Fibroblast of lung (primary cell): ENCODE measurements at places on chromosomes 2 and 18.
A peak's percentile ranks its signal among the peaks of the same experiment; 100 is the strongest.

DNA sequence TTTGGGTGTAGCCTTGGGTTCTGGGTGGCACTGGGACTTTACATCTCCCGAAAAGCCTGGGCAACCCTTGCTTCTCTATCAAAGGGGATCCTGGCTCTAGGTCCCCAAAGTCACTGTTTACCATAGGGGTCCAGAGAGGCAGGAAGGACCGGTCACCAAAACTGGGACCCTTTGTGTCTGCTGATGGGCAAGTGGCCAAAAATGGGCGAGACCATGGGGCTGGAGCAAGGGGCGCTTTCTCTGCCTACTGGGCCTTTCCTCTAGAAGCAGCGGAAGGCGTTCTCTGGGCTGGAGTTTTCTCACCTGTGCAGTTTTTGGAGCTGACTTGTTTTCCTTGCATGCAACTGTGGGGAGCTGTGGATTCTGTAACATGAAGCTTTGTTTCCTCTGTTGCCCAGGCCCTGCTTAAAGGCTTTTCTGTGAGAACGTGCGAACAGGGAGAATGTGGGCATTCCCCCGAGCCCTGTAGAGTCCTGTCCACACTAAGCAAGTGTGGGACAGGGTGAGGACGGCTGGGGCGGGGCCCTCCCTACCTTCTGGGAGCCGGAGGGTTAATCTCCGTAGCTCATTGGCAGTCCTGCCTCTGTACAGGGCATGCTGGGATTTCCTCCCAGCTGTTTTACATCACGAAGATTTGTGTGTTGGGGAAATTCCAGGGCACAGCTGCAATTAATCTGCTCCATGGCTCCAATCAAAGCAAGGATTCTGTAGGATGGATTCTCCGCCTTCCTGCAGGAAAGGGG is 50.2 kb downstream of the TGOLN2 start:
- peak; percentile 78 for DNase-seq

DNA sequence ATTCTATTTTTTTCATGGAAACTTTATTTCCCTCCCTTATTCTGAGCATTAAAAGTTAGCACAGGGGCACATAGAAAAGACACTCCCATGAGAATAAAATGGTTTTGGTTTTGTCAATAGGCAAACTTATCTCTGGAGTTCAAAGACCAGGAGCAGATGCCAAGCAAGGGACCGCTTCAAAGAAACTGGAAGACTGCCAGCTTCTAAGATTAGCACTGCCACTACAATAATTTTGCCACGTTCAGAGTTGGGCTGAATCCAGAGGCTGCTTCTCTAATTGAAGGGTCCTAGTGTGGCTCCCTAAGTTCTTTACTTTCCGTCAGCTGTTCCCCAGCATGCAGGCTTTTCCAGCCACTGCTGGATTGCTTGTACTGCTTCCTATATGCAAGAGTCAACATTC is 681.0 kb upstream of the GCFC2 start:
- no peak for DNase-seq

DNA sequence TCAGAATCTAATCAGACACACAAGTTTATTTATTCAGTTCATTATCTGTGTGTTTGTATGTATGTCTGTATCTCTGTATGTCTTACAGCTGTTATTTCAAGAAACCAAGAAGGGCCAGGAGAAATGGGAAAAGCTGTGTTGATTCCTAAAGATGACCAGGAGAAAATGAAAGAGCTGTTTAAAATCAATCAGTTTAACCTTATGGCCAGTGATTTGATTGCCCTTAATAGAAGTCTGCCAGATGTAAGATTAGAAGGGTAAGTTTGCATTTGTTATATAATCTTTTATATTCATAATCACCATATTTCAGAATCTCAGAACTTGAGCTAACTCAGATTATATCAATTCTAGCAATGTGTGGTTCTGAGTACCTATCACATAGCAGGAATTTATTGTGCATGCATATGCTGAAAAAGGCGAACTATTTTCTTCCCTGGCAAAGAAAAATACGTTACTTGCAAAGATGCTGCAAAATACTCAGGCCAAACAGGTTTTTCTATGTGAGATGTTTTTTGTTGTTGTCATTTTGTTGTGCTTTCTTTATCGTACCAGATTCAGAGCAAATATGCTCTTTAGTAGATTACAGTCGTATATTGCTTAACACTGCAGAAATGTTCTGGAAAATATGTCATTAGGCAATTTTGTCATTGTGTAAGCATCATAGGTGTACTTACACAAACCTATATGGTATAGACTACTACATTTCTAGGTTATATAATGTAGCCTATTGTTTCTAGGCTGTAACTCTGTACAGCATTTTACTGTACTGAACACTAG is 268.7 kb downstream of the GALNT13 start:
- no peak for DNase-seq

- DNase-seq = no peak
These were observed 95.7 kb downstream of the MALT1 start for GRCh38 chr18:58766946-58767345.

DNA sequence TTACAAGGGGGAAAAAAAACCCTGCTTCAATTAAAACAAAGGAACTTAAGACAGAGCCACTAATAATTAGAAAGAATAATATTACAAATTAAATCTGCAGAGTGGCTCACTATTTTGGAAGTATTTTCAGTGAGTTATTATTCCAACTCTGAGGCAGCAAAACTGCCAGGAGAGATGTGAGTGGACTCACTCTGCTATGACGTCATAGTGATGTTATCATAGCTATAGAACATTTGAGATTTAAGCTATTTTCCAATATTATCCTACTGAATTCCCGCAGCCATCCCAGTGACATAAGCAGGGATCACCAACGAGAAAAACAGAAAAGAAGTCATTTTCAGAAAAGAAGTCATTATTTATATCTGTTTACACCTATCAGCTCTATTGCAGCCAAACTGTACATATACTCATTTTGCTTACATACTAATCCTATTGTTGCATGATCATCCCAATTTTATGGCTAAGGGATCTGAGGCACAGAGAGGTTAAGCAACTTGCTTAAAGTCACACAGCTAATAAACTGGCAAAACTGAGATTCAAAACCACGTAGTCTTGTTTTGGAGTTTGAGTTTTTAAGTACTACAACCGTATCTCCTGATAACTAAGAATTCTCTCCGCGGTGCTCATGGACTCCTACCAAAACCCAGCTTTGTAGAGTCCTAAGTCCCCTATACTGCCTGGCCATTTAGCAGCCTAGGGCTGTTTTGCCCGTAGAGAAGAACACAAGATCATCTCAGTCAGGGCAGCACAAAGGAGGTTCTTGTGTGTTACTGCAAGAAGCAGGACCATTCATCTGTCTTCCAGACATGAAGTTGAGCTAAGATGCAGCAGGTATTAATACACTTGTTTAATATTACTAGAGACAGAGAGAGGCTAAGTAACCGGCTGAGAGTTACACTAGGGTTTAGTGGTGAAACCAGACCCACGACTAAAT is 299.8 kb downstream of the TCF4 start:
- DNase-seq = no peak

DNA sequence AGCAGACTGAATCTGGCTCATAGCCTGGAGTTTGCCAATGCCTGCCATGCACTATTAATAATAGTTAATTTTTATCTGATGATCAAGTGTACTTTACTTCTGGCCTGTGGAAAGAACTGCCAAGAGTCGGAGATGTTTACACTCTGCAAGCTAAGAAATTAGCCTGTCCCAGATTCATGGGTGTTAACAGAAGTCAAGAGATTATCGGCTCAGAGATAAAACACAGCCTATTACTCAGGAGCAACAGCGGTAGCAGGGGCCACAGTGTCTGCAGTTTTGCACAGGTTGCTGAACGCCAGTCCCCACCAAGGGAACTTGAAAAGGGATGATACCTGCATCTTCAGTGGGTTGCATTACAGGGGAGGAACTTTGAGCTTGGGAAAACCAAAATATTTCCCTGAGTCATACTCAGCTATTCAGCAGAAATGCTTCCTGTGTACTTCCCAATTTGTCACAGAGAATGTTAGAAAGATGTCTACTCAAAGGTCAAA is 4.3 kb upstream of the ADI1 start:
- DNase-seq = peak; percentile 43
